Activated CD4-positive, alpha-beta T cell treated with anti-CD3 and anti-CD28 coated beads, Interleukin-2, Interleukin-6, amounts not matched to agents 100 ng/mL and 50 ng/mL, durations not matched to agents 16 hours and 8 hours (primary cell): ENCODE measurements at places on chromosomes 5 and 9.

GRCh38 chr5:4639946-4640345 is 500.2 kb upstream of the ADAMTS16 start:
- DNase-seq: no peak

DNA sequence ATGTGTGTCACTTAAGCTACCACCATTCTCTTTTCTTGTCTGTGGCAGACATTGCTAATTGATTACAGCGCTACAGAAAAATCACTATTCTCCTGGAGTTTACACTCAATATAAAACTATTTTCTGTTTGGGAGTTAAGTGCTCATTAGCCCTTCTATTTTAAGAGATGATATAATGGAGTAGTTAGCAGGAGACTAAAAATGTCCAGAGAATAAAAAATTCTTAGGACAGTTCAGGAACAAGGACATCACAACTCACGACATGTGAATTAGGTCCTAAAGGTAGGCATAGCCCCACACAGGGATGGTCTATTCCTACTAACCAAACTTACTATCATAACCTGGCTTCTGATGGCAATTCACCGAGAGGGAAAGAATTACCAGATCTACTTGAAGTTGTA is 258.5 kb downstream of the KIAA0825 start:
- DNase-seq: no peak

DNA sequence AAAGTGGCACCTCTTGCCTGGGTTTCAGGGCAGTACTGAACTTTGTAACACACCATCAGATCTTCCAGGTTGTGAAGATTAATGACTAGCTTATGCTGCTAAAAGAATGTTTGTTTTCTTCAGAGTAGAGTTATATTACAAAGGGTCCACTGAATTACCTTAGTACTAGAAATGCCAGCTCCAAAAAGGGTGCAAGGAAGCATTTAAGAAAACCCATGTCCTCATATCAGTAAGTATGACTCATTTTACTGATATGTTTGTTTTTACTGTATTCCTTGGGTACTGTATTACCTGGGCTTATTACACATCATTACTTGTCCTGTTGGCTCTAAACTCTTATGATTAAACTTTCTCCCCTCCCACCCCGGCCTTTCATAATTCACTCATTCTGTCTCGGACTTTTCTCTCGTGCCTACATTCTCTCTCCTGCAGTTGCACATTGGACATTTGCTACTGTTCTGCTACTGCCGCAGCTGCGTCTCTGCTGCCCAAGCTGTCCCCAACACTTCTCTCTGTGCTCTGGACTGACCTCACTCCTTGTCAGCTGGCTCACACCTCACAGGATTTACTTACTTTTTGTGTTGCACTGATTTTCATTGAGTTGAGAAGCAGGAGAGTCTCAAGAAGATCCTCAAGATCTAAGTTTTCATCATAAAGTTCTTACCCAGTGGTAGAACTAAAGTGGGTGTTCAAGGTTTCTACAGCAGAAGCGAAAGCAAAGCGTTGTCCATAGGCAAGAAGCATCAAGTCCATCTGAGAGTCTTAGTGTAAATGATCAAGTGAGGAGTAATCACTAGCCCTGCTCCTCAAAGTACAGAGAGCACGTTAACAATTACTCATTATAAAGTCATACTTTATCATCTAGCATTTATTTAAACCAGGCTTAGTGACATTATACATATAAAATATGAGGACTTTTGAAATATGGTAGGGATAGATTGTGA is 53.2 kb upstream of the C9orf72 start:
- DNase-seq: no peak

- DNase-seq: no peak
These were observed at the start of gene PCDHA10 for GRCh38 chr5:140855772-140856674. Gene PCDHA10, plus strand, starts transcription at chr5:140855897. Its CDS starts 152 bp downstream, at chr5:140856049.

GRCh38 chr5:41413074-41413473 is 97.3 kb downstream of the PLCXD3 start:
- no peak for DNase-seq

GRCh38 chr9:103361906-103362305 is 366.8 kb downstream of the CYLC2 start:
- no peak for DNase-seq

DNA sequence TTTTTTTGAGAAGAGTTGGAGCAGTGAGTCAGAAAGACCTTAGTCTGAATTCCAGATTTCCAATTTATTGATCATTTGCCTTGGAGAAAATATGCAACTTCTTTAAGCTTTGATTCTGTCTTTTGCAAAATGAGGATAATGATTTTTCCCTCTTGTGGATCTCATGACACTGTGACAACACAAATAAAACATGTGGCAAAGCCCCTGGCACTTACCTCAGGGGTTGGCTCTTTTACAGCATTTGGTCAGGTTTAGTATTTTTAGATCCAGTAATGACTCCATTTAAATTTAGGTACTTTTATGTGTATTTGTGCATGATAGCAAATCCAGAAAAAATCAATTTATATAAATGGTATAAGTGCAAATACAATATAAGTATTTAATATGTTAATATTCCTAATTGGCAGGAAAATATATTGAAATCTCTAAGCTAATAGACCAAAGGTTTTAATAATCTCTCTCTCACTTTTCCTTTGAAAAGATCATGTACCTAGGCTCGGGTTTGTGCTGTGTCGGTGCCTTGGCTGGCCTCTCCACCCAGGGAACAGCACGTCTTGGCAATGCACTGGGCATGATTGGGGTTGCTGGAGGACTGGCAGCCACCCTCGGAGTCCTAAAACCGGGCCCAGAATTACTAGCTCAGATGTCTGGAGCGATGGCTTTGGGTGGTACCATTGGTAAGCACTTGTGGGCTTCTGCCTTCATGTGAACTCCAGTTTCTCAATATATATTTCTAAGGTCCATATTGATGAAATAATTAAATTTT is 49.7 kb downstream of the NNT start:
- no peak for DNase-seq

- DNase-seq: no peak
These were observed 258.5 kb upstream of the CD180 start for GRCh38 chr5:67454957-67455561.

DNA sequence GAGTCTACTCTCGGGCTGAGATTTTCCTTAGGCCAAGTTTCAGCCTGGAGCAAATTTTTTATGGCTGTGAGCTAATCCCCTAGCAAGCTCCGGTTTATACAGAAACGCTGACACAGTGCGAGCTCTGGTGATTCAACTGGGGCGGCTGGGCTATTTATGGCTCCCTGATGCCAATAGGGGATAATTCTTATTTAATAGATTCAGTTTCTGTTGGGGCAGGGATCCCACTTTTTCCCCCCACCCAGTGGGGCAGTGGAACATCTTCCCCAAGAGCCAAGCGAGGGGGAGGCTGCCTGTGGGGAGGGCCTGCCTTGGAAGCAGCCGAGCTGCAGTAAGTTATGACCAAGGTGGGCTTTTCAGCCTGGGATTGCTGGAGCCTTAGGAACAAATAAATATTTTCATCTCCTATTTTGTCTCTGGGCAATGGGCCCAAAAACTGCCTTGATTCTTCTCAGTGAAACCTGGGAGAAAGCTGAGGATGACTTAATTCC is 129.1 kb downstream of the MACROH2A1 start:
- DNase-seq: no peak

GRCh38 chr9:109969011-109969410 is 189.0 kb downstream of the PALM2AKAP2 start:
- DNase-seq: peak; percentile 29

DNA sequence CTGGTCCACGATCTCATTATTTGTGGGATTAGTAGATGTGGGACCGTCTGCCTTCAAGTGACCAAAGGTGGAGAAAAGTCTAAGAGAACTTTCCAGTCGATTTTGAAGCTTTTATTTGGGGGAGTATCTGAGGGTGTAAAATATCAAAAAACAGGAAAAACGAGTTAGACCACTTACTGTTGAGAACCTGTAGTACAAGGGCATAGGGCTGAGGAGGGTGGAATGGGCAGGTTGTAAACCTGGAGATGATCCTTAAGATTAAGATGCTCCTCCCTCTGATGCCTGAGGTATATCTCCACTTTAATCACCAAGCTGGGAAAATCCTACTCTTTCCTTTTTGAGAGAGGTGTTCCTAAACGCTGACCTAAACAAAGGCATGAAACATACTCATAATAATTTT is 32.0 kb upstream of the GTF2H2C start:
- no peak for DNase-seq

DNA sequence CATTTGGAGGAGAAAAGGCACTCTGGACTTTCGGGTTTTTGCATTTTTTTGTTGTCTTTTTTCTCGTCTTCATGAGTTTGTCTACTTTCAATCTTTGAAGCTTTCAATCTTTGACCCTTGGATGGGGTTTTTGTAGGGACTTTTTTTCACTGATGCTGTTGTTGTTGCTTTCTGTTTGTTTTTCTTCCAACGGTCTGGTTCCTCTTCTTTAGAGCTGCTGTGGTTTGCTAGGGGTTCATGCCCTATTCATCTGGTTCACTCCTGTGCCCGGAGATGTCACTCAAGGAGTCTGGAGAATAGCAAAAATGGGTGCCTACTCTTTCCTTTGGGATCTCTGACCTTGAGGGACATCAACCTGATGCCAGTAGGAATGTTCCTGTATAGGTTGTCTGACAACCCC is 378.6 kb upstream of the TYRP1 start:
- no peak for DNase-seq

DNA sequence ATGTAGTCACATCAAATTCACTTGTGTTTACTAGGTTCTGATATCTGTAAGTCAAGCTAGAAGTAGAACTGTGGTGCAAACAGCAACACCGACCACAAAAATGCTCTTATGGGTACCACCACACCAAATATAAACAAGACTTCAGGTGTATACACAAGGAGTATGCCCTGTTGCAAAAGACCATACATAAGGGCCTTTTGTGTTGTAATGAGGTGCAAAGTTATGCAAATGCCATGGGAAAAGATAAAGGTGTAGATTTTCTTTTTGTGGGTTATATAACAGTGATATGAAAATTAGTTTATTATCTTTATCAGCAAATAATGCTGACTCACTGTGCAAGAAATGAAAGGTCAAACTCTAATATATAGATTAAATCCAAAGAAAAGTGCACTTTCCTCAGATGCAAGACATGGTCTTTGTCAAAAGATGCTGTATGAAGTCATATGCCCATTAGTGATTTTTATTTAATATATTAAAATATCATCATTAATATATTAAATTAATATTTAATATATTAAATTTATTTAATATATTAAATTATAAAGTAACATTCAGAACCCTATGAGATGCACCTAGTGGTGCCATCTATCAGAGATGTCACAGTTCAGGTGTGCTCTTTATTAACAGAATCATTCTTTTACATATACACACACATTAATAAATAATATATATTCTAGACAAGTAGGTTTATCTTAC is 26.7 kb upstream of the ALDH1A1 start:
- DNase-seq: no peak

DNA sequence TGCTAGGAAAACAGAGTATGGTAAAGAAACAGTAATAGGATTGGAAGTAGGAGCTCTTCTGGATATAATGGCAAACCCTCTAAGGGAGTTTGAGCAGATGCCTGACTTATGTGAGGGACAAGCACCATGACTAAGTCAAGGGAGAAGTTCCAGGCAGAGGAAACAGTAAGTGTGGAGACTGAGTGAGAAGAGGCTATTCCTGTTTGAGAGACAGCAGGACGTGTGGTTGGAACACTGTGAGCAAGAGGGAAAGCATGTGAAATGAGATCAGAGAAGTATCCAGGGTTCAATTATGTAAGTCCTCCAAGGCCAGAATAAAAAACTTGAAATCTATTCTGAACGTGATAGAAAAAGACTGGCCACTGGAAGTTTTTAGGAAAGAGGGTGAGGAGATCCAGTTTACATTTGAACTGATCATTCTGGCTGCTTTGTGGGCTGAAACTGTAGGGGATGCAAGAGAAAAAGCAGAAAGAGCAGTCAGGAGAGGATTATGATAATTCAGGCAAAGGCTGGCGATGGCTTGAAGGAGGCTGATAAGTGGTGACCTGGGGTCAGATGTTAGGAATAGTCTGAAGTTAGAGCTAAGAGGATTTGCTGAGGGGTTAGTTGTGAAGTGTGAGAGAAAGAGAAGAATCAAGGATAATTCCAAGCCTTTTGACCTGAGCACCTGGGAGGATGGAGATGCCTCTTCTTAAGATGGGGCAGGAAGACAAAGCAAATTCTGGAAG is 19.2 kb downstream of the DMAC1 start:
- no peak for DNase-seq

DNA sequence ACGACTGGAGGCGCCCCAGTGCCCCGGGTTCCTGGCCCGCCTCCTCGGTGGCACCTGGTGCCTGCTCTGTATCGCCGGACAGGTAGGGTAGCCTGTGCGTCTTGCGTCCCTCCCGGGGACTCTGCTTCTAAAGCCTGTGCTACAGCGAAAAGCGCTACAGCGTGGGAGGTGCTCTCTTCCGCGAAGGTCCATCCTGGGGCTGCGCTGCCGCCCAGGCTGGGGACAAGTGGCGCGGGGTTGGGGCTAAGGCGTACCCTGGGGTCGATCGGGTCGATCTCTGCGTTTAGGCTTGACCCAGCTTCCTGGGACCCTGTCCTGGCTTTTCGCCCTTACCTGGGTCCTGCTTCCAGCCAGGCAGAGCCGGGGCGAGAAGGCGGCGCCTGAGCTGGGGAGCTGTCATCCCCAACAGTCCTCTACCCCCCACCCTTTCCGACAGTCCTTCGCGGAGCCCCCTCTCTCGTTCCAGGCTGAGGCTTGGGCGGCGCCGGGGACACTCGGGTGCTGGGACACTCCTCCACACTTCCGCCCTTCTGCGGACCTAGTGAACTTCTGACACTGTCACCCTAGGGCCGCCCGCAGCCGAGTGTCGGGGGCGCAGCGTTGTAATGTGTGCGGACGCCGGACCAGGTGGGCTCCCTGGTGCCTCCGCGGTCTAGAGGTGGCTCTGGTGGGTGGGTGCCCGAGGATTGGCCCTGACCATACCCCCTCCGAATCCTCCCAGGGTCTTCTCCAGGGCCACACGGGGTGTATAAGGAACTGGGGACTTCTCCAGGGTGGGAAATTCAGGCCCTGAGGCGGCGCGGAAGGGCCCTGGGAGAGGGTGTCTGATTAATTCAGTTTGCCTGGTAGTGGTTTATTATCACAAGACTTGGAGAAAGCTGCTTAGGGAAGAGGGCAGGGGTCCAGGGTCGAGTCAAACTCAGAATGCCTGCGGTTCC is 328.2 kb downstream of the SH3GL2 start:
- no peak for DNase-seq

- DNase-seq: no peak
These were observed 221.4 kb downstream of the CFAP90 start for GRCh38 chr5:7629561-7629960.

- DNase-seq: peak; percentile 64
These were observed 226.9 kb downstream of the SMARCA2 start for GRCh38 chr9:2241836-2242741.

GRCh38 chr5:14775857-14776256 is 95.7 kb downstream of the ANKH start:
- no peak for DNase-seq

DNA sequence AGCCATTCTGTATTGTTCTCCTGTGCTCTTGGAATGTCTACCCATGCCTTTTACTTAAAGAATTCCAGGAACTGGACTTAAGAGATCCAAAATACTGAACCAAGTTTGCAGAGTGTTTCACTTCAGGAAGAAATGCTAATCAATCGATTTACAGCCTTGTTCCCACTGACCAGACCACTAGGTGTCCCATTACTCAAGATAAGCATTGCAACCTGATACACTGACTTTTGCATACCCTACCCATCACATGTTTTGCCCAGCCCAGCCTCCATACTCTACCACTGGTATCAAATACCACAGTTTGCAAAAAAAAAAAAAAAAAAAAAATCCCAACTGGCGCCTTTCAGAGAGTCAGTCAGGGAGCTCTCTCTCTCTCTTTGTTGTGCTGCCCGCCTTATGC is 550.8 kb downstream of the CDH9 start:
- no peak for DNase-seq

GRCh38 chr5:172362755-172363154 is 79.2 kb upstream of the UBTD2 start:
- DNase-seq: no peak

GRCh38 chr5:81045389-81045807 is 85.2 kb downstream of the RASGRF2 start:
- no peak for DNase-seq
